ENCODE measurements at places on chromosomes 3 and 15. TPM values are rescaled to one million over a fixed set of nuclear protein-coding genes. Genes with fewer than 3 reads are reported as not detected.

The PLIN1 gene
- 0.46 TPM for total RNA-seq

The CCR3 gene
- not detected for total RNA-seq

The OSBPL10 gene
- 1.1 TPM for total RNA-seq

The TUBGCP5 gene
- total RNA-seq = 31.8 TPM

The ST3GAL6 gene
- 8.2 TPM for total RNA-seq

The STRIT1 gene
- total RNA-seq = not detected

The C2CD4B gene
- total RNA-seq = 0.70 TPM

The MAP1A gene
- 83.8 TPM for total RNA-seq

The GOLGA6A gene
- not detected for total RNA-seq

The TYRO3 gene
- 26.0 TPM for total RNA-seq

The RETNLB gene
- not detected for total RNA-seq

The ROBO2 gene
- total RNA-seq = 17.5 TPM

The SLMAP gene
- total RNA-seq = 32.4 TPM

The SLCO2A1 gene
- not detected for total RNA-seq

The CAMKV gene
- 6.5 TPM for total RNA-seq

The WDR76 gene
- total RNA-seq = 65.2 TPM

The MNS1 gene
- total RNA-seq = 28.7 TPM

The MKRN2OS gene
- total RNA-seq = not detected

The GABRR3 gene
- total RNA-seq = not detected

The CACNA2D3 gene
- not detected for total RNA-seq

The MYH15 gene
- 1.2 TPM for total RNA-seq

The LIPH gene
- 12.1 TPM for total RNA-seq

The SMCO1 gene
- total RNA-seq = not detected

The ABI3BP gene
- total RNA-seq = 4.3 TPM

The CMTM7 gene
- not detected for total RNA-seq

The FANCD2OS gene
- total RNA-seq = not detected

The VWA5B2 gene
- total RNA-seq = 0.13 TPM

The CSTA gene
- total RNA-seq = 6.5 TPM

The ATP13A4 gene
- total RNA-seq = not detected

The NRG4 gene
- total RNA-seq = not detected

The RFX7 gene
- total RNA-seq = 34.1 TPM

The CYP11A1 gene
- not detected for total RNA-seq

The PYGO1 gene
- 6.8 TPM for total RNA-seq

The CMTM8 gene
- 2.1 TPM for total RNA-seq

The HYKK gene
- not detected for total RNA-seq

The ZNF609 gene
- total RNA-seq = 47.4 TPM

The KBTBD13 gene
- not detected for total RNA-seq

The OGG1 gene
- total RNA-seq = 48.8 TPM

The ALDH1L1 gene
- total RNA-seq = 17.1 TPM

The SPTBN5 gene
- total RNA-seq = 3.2 TPM

The TUSC7 gene
- not detected for total RNA-seq

The TRAT1 gene
- total RNA-seq = not detected

The VGLL3 gene
- 26.8 TPM for total RNA-seq

The KY gene
- not detected for total RNA-seq

The CCDC39 gene
- not detected for total RNA-seq

The MRPL47 gene
- total RNA-seq = 84.6 TPM

The RPP25 gene
- total RNA-seq = 22.5 TPM

The GOLGA6L9 gene
- 3.8 TPM for total RNA-seq

The FAM174B gene
- total RNA-seq = 2.7 TPM

The TMEM207 gene
- total RNA-seq = not detected

The TPRA1 gene
- total RNA-seq = 20.2 TPM

The DNAH1 gene
- total RNA-seq = 1.8 TPM

The TMEM158 gene
- 7.2 TPM for total RNA-seq

The PPP1R14D gene
- total RNA-seq = not detected

The GHSR gene
- not detected for total RNA-seq

The ASB7 gene
- 15.0 TPM for total RNA-seq

The EFCC1 gene
- not detected for total RNA-seq

The SRP14 gene
- total RNA-seq = 272 TPM
